ENCODE measurements at places on chromosomes 16 and 17. TPM values are rescaled to one million over a fixed set of nuclear protein-coding genes. Genes with fewer than 3 reads are reported as not detected.

DNA sequence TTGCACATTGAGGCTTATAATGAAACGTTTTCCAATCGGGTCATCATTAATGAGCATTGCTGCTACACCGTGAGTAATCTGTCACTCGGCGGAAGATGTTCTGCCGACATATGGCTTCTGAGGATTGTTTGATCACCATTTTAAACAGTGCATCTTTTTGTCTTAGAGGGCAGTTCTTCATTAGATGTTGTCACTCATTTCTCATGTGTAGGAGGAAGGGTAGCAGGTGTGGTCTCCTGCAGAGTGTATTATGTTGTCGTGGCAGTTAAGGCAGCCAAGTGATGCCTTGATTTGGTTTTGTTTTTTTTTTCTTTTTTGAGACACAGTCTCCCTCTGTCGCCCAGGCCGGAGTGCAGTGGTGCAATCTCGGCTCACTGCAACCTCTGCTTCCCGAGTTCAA, 50.5 kb downstream of the SEC14L1 start:
- no peak for DNase-seq

The CACNG5 gene
- not detected for total RNA-seq

The MYL11 gene
- total RNA-seq: 1.1 TPM

The KRT24 gene
- 2.4 TPM for total RNA-seq

The HLF gene
- 1.3 TPM for total RNA-seq

The PPY gene
- not detected for total RNA-seq

DNA sequence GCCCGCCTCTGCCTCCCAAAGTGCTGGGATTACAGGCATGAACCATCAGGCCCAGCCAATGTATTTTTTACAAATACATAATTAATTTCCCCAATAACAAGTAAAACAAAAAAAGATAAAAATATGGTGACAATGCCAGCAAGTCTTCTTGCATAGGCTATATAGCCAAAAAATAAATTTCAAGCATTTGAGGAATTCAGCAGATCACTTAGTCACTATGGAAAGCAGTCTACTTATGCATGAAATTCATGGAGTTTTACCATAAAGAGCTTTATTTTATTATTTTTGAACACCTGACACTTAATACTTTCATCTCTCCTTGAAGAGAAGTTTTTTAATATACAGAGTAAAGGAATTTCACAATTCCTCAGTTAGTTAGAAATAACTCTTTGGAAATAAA, 56.4 kb downstream of the BRIP1 start:
- DNase-seq: no peak

The TPSB2 gene
- total RNA-seq: 8.2 TPM

The TBC1D3C gene
- total RNA-seq: not detected

GRCh38 chr16:2519711-2520080, 475 bp upstream of the AMDHD2 start:
- no peak for DNase-seq

DNA sequence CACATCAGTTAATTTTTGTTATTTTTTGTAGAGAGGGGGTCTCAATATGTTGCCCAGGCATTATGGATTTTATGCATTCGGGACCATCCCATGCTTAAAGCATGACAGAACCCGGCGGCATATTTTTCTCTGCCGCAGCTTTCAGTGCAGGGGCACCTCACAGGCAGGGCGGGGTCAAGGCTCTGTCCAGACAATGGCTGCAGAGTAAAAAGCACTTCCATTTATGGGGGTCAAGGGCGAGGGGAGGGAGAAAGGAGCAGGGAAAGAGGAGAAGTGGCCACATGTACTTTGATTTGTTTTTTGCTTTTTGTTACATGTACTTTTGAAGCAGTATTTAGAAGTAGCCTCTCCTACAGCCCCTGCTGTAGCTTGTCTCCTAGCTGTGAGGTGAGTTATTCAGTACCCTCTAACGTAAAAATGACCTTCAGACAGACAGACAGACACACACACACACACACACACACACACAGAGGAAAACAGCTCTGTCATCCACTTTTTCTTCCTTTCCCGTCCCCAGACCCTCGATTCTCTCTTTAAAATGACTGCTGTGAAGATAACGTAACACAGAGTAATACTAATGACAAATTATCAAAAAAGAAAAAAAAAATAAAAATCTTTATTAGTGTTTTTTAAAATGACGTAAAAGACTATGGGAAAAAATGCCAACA, 856 bp upstream of the SCPEP1 start:
- DNase-seq: no peak

- no peak for DNase-seq
Observed at GRCh38 chr16:74871608-74872007, 97.0 kb upstream of the FA2H start.

The IL17C gene
- total RNA-seq: not detected

The TNFSF12 gene
- 15.8 TPM for total RNA-seq

The TP53TG3D gene
- not detected for total RNA-seq

The SULT1A2 gene
- 46.8 TPM for total RNA-seq

The PPM1E gene
- total RNA-seq: not detected

DNA sequence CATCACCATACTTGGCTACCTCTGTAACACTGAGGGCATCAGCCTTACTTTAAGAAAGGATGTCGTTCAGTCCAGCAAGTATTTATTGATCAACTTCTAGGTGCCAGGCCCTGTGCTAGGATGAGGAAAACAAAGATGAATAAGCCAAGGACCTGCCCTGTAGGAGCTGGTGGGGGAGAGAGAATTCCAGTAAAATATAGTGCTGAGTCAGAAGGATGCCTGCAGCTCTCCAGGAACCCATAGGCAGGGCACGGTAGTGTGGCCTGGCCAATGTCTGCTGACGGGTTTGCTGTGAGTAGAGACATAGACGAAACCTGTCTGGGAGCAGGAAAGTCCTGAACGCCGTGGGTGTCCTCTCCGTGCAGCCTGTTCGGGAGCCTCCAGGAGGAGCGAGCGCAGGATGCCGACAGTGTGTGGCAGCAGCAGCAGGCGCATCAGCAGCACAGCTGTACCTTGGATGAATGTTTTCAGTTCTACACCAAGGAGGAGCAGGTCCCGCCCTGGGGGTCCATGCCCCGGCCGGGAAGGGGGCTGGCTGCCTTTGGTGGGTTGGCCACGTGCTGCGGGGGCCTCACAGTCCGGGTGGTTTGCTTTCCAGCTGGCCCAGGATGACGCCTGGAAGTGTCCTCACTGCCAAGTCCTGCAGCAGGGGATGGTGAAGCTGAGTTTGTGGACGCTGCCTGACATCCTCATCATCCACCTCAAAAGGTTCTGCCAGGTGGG, 55.6 kb downstream of the USP43 start:
- DNase-seq: no peak

DNA sequence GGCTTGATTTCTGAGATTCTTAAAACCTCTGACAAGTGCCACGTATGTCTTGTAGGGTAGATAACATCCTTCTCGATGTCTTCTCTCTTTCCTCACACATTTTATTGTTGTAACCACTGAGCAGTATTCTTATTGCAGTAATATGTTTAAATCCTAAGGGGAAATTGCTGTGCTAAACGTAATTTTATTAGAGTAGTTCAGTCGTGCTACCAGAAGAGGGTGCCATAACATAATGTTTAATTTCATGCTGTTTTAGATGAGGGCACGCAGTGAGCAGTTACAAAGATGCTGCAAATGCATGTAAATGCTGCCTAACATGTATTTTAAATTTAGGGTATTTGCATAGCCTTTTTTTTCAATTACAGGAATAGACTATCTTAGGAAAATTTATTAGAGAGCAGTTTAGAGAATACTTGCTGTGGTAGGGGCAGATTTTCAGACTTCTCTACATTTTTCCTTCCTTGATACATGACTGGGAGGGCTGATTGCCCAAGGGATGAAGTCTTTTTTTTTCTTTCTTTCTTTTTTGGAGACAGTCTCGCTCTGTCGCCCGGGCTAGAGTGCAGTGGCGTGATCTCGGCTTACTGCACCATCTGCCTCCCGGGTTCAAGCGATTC, 51.7 kb downstream of the GAN start:
- no peak for DNase-seq

DNA sequence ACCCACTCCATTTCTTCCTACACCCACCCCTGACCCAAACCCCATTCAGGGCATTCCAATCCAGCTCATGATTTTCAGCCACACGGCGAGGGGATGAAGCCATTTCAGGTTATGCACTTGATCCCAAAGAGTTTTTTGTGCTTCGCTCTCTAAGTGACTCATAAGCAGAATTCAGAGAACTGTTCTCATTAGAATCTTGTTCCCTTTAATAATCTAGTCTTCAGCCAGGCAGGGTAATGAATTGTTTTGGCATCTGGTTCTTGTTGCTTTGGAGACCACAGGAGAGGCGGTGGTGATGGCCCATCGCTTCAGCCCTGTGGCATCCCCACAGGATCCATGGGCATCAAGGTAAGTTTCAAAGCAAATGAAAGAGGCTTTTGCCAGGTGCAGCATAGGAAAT, 4.8 kb upstream of the KRT31 start:
- no peak for DNase-seq

GRCh38 chr16:86956437-86956836, 360.8 kb downstream of the C16orf95 start:
- no peak for DNase-seq

DNA sequence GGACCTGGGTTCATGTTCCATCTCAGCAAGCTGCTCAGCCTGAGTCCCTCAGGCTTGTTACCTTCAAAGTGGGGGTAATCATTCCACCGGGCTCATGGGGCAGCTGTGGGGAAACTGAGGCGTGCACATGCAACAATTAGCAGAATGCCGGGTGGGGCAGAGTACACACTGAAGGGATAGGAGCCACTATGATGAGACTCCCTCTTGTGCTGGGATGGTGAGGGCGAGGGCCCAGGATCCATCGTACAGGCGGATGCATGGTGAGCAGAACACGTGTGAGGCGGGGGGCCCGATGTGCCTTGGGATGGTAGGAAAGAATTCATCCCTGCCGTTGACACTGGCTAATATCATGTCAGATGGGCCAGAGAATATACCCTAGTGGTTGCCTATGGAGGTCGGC, 25.5 kb upstream of the MAP3K14 start:
- DNase-seq: no peak

DNA sequence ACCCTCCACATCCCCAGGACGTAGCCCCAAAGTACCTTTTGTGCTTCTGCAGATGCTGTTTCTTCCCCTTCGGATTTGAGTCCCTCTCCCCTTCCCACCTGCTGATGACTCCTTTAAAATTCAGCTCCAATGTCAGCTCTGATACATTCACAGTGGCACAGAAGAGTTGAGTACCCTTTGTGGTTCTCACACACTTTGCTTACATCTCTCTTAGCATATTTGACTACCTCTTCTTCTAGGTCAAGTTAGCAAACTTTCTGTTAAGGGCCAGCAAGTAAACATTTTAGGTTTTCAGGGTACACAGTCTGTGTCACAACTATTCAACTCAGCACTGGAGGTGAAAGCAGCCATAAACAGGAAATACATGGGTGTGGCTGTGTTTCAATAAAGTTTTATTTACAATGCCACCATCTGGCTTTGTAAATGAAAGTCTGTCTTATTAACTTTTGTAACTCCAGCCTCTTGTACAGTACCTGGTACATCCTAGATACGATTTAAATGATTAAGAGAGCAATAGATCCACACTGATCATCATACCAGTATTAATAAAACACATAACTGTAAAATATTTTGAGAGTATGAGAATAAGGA, 161.7 kb downstream of the SOX9 start:
- DNase-seq: no peak

- no peak for DNase-seq
Observed at GRCh38 chr17:66826856-66827255, 8.1 kb upstream of the CACNG5 start.

DNA sequence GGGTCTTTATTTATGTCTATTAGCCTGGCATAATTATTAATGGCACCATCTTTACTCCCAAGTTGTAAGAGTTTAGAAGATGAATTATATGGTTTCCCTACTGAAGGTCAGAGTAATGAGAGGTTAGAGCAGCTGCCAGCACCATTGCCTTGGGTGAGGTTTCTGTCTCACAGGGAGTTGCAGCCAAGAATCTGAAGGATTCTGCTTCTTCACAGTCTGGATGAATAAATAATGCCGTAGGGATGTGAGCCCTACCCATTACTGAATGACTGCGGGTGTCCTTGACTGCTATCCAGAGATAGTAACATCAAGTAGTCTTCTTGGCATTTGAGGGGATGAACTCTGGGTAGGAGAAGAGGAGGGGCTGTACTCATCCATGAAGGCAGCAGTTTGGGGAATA, 52.8 kb upstream of the SMIM36 start:
- no peak for DNase-seq

DNA sequence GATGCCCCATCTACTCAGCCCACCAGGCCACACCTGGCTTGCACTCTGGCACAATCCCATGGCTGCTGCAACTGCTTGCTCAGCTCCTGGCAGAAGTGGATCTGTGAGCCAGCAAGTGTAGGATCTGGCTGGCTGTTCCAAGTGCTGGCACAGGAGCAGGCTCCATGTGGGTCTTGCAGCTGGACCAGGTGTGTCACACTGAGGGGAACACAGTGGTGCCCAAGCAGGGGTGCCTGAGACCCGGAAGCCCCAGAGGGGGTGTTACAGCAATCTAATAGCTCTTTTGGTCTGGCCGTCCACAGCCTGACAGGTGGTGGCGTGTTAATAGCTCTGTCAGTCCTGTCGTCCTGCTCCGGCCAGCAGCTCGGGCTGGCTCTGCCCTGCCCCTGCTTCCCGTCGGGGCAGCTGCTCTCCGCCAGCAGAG, 19.6 kb upstream of the GOT2 start:
- DNase-seq: no peak

DNA sequence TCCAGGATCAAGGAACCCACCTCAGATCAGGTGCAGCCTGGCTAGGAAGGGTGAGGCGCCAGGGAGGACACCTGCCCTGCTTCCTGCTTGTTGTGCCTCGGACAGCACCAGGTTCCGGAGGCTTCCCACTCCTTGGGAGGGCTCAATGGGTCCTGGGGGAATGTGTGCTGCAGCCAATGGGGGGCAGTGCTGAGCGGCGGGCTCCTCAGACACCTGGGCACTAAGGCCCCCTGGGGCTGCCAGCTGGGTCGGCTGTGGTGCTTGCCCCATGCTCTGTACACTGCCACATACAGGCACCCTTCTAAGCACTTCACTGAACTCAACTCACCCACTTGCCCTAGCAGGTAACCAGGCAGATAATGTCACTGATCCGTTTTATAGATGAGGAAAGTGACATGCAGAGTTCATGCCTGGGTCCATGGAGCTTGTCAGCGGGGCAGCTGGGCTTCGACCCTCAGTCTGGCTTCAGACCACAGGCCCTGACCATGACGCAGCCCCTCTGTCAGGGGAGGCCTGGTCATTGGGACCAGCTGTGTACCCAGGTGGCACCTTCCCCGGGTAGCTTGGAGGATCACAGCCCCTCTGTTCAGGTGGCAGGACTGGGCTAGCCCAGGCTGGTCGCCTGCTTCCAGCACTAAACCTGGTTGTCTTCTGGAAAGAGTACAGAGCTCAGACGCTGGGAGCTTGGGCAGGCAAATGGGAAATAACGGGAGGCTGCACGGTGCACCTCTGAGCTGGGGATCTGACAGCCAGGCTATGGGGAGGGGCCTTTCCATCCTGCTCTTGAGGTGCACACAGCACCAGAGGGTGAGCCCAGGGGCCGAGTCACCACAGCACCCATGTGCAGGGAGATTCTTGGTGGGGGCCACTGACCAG, 8.2 kb downstream of the FN3K start:
- no peak for DNase-seq

- DNase-seq: no peak
Observed at GRCh38 chr17:17139972-17140589, 66.1 kb downstream of the PLD6 start.
